ENCODE measurements at places on chromosomes 7 and 10. TPM values are rescaled to one million over a fixed set of nuclear protein-coding genes. Genes with fewer than 3 reads are reported as not detected.

DNA sequence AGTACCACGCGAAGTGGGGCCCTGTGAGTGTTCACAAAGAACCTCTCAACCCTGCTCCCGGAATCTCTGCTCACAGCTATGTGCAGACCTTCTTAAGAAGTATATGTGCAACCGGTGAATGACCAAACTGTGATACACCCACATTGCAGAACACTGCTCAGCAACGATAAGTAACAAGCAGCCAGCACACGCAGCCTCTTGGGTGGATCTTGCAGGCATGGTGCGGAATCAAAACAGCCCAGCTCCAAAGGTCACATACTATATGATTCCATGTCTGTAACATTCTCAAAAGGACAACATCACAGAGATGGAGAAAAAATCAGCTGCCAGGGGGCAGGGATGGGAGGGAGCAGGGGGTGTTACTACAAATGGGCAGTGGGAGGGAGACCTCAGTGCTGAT, 101.6 kb downstream of the DLG5 start:
- no peak for DNase-seq

- no peak for DNase-seq
Observed at GRCh38 chr10:59839576-59839975, 66.8 kb downstream of the CCDC6 start.

DNA sequence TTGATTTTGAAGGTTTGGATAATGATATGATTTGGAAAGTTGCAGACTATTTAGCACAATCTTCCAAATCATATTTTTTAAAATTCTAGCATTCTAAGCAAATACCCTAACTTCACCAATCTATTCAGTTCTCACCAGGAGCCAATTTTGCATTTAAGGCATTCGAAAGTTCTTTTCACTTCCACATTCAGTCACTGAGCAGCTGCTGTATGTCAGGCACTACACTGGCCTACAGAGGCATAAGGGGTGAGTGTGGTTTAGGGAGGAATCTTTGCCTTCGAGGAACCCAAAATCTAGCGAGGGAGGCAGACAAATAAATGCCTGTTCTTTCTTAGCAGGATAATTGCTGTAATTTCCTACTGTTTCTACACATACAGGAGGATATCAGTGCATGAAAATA, 10.7 kb upstream of the UCN3 start:
- no peak for DNase-seq

- DNase-seq = no peak
Observed at GRCh38 chr7:128236924-128237586, 4.0 kb upstream of the LEP start.

GRCh38 chr7:128437426-128438332, 18.0 kb upstream of the HILPDA start:
- no peak for DNase-seq

DNA sequence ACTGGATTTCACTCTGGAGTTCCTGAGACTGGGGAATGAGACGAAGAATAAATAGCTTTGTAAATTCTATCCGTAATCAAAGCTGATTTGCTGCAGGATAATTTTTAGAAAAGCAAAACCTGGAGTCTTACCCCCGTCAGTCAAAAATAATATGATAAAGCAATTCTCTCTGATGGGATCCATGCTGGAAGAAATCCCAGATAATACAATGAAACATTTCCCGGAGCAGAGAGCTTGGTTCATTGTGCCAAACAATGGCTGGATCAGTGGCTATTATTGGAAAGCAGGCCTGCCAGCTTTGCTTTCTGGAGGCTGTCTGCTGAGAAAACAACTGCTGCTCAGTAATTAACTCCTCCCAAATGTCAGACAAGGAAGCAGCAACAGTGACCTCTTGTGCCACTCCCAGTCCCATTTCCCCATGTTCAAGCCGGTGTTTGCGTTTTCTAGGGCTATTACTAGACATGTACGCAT, 609.4 kb upstream of the PCDH15 start:
- DNase-seq = peak; percentile 39

ZNF727 gene
- total RNA-seq = not detected

PTPRN2 gene
- 1.4 TPM for total RNA-seq

FAM204A gene
- 63.7 TPM for total RNA-seq

CCL24 gene
- not detected for total RNA-seq

CCSER2 gene
- total RNA-seq = 23.1 TPM
